ENCODE measurements at places on chromosomes 3 and 15.

DNA sequence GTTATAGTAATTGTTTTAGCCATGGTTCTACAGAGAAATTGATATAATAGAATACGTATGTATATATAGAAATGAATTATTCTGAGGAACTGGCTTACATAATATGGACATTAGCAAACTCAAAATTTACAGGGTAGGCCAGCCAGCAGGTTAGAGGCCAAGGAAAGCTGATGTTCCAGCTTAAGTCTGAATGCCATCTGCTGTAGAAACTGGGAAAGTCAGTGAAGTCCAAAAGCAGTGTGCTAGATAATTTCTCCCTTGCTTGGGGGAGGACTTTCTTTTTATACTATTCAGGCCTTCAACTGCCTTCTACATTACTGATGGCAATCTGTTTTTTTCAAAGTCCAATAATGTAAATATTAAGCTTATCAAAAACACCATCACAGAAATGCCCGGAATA, 1174.7 kb downstream of the ZPLD1 start:
- no peak for DNase-seq

GRCh38 chr3:126895178-126896066, 87.5 kb upstream of the PLXNA1 start:
- DNase-seq, result no peak

GRCh38 chr15:69758810-69759790, 306.5 kb downstream of the RPLP1 start:
- DNase-seq, result peak; percentile 96

DNA sequence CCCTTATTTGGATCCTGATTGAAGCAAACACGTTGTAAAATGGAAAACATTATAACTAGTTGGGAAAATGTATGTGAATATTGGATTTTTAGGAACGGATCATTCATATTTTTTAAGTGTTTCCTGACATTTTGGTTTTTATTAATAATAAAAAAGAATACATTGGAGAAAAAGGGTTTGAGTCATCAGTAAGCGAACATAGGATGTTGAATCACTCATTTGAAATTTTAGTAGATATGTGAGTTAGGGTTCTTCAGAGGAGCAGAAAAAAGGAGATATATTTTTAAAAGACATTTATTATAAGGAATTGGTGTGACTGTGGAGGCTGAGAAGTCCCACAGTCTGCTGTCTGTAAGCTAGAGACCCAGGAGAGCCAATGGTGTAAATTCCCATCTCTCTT, 258.5 kb downstream of the PTPRG start:
- no peak for DNase-seq

DNA sequence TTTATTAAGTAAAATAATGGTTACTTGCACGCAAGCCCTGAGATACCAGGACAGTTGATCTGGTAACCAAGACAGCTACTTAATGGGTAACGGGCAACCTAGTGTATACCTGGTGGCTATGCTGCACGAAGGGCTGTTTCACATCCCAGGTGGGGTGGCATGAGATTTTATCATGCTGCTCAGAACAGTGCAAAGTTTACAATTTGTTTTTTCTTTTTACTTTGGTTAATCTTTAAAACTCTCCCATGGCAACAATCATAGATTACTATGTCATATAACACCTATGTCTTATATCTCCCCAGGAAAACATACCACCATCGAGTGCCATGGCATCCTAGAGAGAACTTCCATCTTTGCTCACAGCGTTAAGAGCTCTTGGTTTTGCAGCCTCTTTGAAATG, 32.2 kb upstream of the SLC28A1 start:
- DNase-seq, result no peak

DNA sequence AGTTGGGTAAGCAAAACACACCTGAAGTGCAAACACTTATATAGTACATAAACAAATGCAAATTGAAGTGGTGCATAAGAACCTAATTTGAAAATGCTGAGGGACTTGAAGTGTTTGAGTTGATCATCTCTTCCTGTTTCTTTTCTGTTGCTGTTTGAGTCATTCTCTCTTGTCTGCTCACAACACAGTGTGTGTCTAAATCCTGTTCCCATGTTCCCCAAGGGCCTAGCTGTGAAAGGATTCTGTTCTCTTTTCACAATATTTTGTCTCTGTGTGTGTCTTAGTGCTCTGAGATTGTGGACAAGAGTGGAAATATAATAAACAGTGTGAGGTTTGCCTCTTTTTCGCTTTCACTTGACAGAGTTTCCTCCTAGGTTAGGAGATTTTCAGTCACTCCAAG, 6.1 kb downstream of the CD96 start:
- DNase-seq, result peak; percentile 73

GRCh38 chr15:82839136-82839535, 29.7 kb downstream of the WHAMM start:
- no peak for DNase-seq

Measured in activated CD4-positive, alpha-beta T cell treated with anti-CD3 and anti-CD28 coated beads, Interleukin-2, amount 50 U/mL, for 16 hours (primary cell).